ENCODE measurements at places on chromosomes 4 and X. TPM values are rescaled to one million over a fixed set of nuclear protein-coding genes. Genes with fewer than 3 reads are reported as not detected.
A peak's percentile ranks its signal among the peaks of the same experiment; 100 is the strongest.

The HS3ST1 gene
- total RNA-seq = 0.51 TPM

The CXCR3 gene
- total RNA-seq = 0.92 TPM

The KLKB1 gene
- total RNA-seq = 1.2 TPM

The WDR17 gene
- 5.7 TPM for total RNA-seq

The TKTL2 gene
- not detected for total RNA-seq

The ASB9 gene
- total RNA-seq = 4.0 TPM

The COX7B2 gene
- not detected for total RNA-seq

The PHKA1 gene
- 16.6 TPM for total RNA-seq

The ZC4H2 gene
- total RNA-seq = 3.7 TPM

The CXCL5 gene
- total RNA-seq = 0.72 TPM

The NSUN7 gene
- total RNA-seq = 3.5 TPM

DNA sequence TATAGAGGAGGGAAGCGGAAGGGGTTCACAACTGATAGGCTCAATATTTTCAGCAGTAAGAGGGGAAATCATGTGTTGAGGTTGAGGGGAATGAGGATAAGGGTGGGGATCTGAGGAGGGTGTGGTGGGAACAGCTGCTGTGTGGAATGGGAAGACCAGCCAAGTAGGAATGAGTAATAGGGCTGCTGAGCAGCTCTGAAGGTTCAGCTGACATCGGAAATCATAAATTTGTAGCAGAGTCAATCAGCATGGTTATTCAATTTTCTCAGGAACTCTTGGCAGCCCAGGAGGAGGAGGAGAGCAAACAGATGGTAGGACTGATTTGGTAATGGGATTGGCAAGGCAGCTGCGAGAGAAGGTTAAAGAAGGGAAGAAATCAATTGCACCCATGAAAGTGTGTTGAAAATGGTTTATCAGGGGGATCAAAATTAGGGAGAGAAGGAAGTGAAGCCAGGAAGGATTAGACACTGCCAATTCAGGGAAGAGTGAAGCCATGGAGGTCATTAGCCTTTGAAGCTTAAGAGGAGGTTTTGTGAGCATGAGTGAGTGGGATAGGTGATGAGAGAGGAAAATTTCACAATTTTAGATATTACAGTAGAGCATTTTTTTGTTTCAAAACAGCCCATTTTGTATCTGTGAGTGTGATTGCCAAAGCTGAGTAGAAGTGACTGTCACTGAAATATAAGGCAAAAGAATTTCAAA, 82.6 kb downstream of the PCDH7 start:
- DNase-seq = peak; percentile 93

GRCh38 chr4:25624616-25625015, 31.0 kb upstream of the SLC34A2 start:
- no peak for DNase-seq

GRCh38 chr4:57943682-57944081, 833.5 kb upstream of the IGFBP7 start:
- no peak for DNase-seq

DNA sequence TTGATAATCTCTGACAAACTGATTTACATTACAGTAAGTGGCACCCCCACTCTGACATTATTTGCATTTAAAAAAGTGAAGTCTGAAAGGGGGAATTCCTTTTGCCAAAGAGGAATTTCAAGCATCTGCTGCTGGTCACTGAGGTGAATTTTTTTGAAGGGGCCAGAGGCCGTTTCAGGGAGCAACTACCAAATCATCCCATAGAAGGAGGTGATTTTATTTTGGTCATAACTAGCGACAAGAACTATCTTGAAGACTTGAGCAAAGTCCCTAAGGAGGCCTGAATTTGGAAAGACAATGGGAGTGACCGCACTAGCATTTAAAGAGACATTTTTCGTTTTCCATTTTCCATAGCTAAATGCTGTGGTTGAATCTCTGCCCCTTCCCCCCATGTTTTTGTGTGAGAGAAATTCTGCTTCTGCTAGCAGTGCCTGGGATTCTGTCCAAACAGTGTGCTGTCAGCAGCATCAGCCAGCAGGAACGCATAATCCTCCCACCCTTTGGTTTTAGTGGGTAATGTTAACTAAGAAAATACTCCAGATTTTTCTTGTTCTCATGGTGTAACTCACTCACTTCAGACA, 110.1 kb upstream of the MED14 start:
- DNase-seq = peak; percentile 81

DNA sequence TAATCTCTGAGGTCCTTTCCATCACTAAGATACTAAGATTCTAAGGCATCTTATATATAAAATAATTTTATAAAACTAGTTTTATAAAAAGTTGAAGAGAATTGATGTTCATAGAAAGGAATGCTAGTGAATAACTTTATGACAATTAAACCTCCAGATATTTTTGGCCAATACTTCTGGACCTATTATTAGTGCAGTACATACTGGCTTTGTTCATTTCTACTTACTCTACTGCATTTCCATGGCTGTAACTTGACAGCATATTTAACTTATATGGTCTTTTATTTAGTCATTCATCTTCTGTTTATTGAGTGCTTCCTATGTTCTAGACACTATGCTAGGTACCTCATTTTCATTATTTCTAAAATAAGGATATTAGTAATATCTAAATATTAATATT, 6.8 kb upstream of the USP53 start:
- no peak for DNase-seq

- no peak for DNase-seq
Measured at GRCh38 chr4:168619266-168619631, 122.4 kb downstream of the PALLD start.

DNA sequence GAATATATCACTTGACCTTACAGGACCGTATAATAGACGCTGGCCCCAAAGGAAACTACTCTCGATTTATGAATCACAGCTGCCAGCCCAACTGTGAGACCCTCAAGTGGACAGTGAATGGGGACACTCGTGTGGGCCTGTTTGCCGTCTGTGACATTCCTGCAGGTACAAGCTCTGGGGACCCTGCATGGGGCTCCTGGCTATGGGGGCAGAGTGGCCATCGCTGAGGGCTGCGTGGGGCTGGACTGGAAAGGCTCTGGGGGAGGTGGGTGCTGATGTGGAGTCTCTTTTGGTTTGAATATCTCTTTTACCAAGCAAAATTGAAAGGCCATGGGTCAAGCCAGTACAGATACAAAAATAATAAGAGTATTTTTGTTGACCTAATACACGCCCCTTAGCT, 33.9 kb downstream of the NELFA start:
- DNase-seq = no peak

DNA sequence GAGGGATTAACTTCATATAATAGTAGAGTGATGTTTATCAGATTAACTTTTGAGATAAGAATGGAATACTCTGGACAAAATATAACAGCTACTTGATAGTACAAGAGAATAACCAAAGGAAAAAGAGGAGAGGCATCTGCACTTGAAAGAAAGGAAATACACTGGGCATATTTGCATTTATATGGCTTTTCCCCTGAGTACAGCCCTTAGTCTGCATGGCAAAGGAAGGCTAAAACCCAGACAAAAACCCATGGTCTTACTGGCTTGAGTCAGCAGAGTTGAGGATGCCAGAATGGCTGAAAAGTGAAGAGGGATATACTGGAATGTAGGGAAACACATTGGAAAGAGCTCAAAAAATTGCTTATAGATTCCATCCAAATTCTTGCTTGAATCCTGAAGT, 101.6 kb downstream of the COL4A5 start:
- no peak for DNase-seq

GRCh38 chr4:145935253-145936141, 3.1 kb downstream of the ZNF827 start:
- DNase-seq = peak; percentile 68

- DNase-seq = no peak
Measured at GRCh38 chr4:126958482-126958881, 674.3 kb upstream of the INTU start.

GRCh38 chr4:151541389-151542071, 132.6 kb downstream of the FHIP1A start:
- DNase-seq = peak; percentile 38

DNA sequence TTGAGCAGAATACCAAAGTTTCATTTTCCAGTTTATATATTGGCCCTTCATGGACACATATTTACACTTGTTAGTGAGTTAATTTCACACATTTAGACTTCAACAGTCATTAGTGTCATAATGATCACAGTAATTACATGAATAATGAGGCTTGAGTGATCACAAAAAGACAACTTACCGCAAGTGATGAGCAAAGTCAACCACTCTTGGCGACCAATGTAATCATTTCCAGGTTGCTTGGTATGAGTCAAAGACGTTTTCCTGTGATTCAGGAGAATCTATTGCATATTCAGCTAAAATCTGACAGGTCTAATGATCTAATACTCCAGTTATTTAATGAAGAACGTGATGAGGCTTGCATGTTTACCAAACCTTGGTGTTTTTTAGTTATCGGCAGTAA, 407.9 kb upstream of the TENM3 start:
- no peak for DNase-seq

DNA sequence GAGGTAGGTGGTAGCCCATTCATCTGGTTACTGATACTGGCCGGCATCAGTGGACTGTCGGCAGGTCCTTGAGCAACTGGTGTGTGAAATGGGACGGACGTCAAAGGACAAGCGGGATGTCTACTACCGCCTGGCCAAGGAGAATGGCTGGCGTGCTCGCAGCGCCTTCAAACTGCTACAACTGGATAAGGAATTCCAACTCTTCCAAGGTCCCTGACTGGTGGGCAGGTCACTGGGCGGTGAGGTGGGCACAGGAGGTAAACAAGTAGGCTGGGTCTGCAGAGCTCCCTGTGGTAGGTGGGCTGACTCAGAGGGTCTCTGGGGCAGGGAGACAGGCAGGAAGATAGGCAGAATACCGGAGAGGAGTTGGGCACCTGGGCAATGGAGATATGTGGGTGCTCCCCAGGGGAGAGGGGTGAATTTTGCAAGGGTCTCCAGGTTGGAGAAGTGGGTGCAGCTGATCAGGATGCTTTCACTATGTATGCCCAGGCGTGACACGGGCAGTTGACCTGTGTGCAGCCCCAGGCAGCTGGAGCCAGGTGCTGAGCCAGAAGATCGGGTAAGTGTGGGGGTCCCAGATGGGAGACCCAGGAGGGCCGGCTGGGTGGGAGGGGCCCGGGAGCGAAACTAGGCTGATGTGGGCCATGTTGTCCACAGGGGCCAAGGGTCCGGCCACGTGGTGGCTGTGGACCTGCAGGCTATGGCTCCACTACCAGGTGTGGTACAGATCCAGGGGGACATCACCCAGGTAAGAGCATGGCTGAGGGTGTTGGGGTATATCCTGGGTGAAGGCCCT, 2.2 kb downstream of the FTSJ1 start:
- no peak for DNase-seq

GRCh38 chr4:4574792-4575191, 32.9 kb upstream of the STX18 start:
- DNase-seq = peak; percentile 82

DNA sequence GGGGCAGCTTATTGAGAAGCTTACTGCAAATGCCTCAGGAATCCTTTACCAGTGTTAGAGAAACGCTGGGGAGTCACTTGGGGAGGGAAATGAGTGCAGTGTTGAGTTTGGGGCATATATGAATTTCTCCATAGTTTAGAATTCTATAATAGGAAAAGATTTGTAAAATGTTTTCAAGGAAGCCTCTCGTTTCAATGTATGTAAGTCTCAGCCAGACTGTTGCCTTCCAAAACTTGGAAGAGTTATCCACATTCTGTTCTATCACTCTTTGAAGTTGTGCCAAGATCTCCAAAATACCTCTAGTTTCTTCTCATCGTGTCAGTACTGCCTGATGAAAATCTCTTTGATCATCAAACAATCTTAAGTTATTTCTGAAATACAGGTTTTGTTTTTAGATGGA, 565 bp upstream of the LRCH2 start:
- no peak for DNase-seq

DNA sequence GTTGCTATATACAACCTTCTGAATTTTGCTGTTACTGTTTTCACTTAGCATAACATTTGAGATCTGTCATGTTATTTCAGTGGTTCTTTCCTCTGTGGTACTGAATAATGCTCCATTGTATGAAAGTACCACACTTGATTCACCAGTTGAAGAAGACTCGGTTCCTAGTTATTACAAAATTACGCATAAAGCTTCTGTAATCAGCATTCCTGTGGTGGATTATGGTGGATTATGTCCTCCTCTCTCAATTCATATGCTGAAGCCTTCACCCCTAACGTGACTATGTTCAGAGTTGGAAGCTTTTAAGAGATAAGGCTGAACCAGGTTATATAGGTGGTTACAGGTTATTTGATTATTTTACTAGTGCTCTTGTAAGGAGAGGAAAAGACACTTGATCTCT, 2143.5 kb upstream of the AGA start:
- DNase-seq = no peak

GRCh38 chr4:46316215-46316614, 73.7 kb downstream of the GABRA2 start:
- DNase-seq = peak; percentile 22

DNA sequence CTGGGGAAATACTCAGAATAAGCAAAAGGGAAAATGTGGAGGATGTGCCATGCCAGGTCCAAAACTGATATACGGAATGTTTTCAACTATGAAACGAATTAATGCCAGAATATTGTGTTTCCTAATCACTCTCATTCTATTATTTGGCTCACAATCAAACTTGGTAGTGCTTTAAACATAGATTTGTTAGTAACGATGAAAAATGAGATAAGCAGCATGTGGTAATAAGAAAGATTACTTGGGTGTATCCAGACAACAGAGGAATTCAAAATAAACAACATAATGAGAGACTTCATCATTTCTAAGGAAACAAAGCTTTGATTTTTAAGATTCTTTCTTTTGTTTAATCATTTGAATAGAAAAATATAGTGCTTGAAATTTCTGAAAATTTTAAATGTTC, 237.3 kb downstream of the TACR3 start:
- no peak for DNase-seq

All from tongue (tissue), 3 donors.